ENCODE measurements at places on chromosomes 5 and 9.

DNA sequence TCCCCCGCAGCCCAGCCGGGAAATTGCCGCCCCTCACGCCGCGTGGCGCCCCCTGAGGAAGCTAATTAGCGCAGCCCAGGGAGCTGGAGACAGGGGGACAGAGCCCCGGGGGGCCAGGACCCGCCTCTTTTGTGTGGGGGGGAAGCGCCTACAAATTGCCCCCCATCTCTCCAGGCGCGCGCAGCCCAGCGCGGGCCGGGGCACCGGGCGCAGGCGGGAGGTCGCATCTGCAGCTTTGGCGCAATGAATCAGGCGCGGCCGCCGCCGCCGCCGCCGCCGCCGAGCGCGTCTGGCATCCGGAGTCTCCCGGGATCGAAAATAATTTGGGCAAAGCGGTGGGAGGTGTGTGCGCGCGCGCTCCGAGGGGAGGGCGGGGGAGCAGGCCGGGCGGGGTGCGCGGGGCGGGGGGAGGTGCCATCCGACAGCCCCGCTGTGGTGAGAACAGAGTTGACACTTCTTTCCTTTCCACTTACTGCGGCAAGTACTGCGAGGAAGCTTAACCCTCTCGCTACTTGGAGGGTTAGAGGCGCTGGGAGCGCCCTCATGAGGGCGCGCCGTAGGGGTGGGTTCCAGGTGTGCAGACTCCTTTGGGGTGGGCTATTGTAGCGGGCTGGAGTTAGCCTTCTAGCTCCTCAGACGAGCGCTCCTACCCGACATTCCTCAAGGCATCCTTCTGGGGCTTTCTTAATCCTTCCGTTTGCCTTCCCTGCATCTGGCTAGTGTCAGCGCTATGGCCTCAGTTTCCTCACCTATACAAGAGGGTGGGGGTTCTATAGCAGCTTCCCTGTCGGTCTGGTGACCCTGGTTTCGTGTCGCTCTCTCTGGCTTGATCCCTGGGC lies 63.1 kb downstream of the CXXC5 start:
- DNase-seq = peak; percentile 22

DNA sequence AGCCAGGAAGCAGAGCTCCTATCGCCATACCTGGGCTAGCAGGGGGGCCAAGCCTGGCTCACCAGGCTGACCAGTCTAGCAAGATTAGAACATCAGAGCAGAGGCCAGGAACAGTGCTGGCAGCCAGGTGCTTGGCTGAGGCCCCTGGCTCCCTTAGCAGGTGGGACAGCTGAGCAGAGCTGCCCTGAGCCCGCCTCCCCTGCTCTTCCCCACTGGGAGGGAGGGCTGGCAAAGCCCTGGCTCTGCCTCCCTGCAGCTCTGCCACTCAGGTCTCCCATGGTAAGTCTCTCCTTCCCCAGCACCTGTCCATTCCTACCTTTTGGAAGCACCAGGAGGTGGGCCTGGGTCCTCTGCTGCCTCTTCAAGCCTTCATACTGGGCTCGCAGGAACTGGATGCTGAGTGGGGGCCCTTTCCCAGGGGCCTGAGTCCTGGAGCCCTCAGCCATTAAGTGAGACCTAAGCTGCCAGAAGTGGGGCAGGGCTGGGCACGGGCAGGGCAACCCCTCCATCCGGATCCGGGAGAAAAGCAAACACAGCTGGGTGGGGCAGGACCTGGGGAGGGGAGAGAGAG lies 803 bp downstream of the C9orf152 start:
- DNase-seq = no peak

GRCh38 chr5:167539747-167540146 lies 751.7 kb upstream of the WWC1 start:
- DNase-seq = no peak

DNA sequence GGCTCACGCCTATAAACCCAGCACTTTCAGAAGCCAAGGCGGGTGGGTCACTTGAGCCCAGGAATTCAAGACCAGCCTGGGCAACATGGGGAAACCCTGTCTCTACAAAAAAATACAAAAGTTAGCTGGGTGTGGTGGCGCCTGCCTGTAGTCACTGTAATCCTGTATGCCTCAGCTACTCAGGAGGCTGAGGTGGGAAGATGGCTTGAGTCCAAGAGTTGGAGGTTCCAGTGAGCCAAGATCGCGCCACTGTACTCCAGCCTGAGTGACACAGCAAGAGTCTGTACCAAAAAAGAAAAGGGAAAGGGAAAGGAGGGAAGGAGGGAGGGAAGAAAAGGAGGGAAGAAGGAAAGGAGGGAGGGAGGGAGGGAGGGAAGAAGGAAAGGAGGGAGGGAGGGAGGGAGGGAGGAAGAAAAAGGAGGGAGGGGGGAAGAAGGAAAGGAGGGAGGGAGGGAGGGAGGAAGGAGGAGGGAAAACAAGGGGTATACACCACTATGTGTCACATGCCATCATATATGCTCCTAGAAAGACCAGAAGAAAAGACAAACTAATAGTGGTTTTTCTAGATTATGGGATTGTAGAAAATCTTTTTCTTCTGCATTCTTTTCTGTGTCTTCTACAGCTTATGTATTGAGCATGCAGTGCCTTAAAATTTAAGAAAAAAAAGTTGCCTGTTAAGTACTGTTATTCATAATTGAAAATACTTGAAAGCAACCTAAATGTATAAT lies 240.1 kb downstream of the DENND1A start:
- DNase-seq = no peak

DNA sequence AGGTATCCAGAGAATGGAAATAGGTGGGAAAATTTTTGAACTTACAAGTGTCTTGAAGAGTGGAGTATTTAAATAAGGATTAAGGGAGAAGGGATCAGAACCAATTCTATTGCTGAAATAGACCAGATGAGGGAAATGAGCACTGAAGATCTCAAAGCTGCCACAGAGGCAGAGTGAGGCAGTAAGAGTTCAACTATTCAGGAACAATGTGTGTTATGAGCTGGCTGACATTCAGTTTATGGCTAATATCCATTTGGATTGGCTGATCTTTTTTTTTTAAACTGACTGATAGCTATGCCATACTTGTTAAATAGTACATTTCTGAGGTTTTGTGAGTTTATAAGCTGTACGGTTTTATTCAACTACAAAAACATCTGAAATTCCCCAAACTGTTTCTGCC lies 95.3 kb upstream of the GNA14 start:
- DNase-seq = no peak

GRCh38 chr5:135141303-135142268 lies 107.6 kb upstream of the PITX1 start:
- DNase-seq = no peak

GRCh38 chr9:130713286-130713960 lies 19.8 kb downstream of the EXOSC2 start:
- no peak for DNase-seq

DNA sequence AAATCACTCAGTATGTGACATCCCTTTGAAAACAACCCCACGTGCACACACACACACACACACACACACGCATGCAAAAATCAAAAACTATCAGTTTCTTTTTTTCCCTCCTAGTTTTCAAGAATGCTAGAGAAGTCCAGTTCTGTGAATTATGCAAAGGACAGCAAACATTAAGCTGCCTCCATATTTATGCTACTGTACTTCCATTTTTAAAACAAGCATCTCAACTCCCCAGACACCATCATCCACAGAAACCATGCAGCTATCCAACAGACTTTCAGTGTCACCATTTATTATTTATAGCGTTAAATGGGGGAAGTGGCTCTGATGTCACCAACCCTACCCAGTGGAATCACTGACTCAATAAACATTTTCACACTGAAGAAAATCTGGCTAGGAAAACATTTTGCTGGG lies 1.6 kb downstream of the FBXW11 start:
- no peak for DNase-seq

- DNase-seq = no peak
These were observed 255.5 kb downstream of the FANCC start for GRCh38 chr9:95061916-95062595.

DNA sequence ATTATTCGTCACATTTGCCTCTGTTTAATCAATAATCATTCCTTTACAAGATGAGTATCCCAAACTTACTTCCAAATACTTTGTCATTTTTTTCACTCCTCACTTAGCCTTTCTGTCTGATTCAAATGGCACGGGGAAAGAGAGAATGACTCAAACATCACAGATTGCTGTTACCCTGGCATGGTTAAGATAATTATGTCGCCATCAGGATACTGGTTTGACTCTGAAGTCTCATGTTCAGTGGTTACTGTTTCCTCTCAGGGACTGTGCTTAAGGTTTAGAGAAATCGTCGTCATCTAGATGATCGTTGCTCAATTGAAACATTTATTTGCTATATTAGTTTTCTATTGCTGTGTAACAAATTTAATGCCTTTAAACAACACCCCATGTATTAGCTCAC lies 45.2 kb upstream of the RAD23B start:
- DNase-seq = no peak

- DNase-seq = no peak
These were observed 100.0 kb downstream of the ZSWIM6 start for GRCh38 chr5:61431923-61432620.

- no peak for DNase-seq
These were observed 1.1 kb upstream of the ANKDD1B start for GRCh38 chr5:75610201-75610600.

- no peak for DNase-seq
These were observed 9.9 kb upstream of the TRIM36 start for GRCh38 chr5:115179394-115180164.

- no peak for DNase-seq
These were observed 26.6 kb downstream of the NR5A1 start for GRCh38 chr9:124480621-124480981.

GRCh38 chr5:129094087-129094923 lies at the start of gene ISOC1:
ISOC1 (plus strand) TSS chr5:129094749; CDS start chr5:129094767, 18 bp downstream.
- peak; percentile 90 for DNase-seq

DNA sequence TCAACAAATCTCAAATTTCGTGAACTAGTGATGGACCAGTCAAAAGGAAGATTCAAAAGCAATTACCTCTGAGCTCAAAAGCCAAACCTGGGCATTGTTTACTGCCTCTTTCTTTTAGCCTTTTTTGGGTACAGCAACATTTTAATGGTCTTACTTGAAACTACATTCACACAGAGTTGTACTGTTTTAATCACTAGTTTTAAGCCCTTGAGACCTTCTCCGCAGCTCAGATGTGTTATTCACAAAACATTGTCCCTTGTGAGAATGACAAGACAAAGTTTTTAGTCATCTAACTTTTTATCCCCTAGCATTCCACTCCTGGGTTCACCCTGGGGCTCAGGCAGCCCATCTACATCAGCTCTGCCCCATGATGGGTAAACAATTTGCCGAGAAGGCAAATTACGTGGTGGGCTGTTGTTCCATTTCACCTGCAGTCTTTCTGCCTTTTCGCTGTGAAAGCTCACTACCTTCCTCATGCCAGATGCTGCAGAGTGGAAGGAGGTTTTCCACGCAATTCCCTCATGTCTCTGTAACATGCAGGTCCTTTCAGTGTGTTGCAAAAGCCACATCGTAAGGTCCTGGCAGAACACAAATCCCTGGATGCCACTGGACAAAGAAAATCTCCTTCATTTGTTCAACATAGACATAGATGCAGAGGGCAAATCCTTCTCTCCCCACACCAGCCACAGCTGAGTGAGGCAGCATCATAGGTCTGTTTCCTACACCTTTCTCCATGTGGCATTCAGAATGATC lies 175.7 kb downstream of the EBF1 start:
- no peak for DNase-seq

GRCh38 chr9:36268007-36268427 lies 9.8 kb upstream of the GNE start:
- no peak for DNase-seq

DNA sequence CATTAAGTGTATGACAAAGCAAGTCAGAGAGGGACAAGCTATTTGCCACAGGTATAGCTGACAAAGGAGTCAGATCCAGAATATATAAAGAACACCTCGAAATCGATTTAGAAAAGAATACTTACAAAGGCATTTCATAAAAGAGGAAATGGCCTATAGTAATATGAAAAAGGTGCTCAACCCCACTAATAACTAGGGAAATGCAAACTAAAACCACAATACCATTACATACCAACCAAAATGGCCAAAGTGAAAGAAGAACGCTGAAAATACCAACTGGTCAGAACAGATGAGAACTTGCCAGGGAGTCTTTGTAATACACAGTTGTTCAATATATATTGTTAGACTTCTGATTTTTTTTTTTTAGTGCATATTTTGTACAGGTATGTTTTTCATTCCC lies 152.9 kb downstream of the CDC42SE2 start:
- no peak for DNase-seq

DNA sequence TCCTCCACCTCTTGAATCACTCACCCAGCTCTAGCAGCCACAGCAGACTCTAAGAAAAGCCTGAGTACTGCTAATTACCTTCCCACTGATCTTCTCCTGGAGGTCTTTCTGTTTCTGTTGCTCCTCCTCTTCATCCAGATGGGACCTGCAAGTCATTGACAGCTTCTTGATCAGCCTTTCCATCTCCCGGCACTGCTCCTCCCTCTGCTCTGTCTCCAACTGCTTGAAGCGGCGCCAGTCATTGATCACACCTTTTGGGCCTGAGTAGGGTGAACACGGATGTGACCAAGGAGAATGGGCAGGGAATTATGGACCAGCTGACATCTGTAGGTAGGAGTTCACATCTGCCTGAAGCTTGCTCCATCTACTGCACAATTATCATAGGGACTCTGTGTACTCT lies 5.5 kb downstream of the PDCL start:
- no peak for DNase-seq

- DNase-seq = no peak
These were observed 93.3 kb downstream of the LIFR start for GRCh38 chr5:38462976-38463633.

DNA sequence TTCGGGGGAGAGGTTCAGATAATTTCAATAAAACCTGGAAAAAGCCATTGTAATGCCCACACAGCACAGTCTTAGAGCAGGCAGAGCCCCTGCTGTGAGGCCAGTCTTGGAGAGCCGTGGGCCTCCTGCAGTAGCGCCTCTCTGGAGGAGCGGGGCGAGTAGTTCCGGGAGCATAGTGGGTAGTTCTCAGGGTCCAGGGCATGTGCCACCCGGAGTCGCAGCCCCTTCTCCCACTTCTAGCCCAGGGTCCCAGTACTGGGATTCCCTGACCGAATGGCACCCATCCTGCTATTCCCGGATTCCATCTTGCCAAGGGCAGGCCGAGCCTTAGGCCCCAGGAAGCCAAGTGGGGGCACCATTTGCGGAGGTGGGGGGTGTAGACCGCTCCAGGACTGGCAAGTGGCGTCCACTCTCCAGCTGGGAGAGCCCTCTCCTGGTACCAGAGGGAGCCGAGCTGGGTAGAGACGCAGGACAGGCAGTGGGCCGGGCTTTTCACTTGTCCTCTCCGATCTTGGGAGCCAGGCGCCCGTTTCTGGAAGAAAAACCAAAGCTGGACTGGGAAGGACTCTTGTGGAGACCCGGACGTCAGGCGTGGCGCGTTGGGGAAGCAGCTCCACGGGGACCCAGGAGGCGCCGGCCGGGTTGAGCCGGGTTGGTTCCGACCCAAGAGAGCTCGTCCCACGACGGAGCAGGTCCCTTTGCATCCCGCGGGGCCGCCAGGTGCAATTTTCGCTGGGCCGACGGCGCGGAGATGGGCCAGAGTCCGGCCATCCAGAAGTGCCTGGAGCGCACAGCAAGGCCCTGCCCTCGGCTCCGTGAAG lies 12.1 kb downstream of the PROP1 start:
- DNase-seq = no peak
